ENCODE measurements at places on chromosomes 4 and X.

DNA sequence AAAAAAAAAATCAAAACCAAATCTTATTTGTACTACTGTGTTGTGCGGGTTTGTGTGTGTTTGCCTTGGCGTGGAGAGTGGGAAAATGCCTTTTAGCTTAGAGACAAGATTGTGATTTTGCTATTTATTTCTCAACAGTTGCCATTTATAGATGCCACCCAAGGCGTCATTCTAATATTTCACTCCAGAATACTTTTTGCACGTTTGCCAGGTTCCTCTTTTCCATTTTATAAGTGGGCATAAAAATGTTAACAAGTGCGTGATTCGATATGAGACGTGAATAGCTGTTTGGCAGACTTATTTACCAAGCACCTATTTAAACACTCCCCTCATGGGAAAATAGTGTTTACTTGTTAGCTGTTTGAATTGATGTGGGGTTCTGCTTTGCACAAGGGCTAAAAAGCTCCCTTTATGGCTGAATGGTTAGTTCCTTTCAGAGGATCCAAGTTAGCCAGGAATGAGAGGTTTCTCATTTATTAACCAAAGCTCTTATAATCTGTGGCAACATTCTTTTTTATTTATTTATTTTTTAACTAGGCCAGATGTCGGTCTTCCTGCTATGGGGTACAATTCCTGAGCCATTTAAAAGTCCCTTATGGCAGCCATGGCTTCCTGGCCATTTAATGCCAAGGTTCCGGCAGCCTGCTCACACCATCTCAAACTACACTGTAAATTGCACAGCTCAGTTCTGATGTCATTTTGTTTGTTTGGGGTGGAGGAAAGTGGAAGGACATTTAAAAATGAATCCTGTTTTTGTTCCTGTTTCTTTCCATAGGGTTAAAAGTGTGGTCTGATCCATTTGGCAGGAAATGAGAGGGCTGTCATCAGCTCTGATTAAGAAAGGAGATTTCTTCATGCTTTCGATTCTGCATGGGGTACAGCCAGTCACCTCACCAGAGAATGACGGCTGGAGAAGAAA lies 14.6 kb downstream of the SMIM20 start:
- no peak for DNase-seq

GRCh38 chrX:43474321-43474720 lies 181.8 kb upstream of the MAOA start:
- no peak for DNase-seq

GRCh38 chr4:172270397-172270796 lies 457.2 kb downstream of the GALNTL6 start:
- DNase-seq: peak; percentile 8

DNA sequence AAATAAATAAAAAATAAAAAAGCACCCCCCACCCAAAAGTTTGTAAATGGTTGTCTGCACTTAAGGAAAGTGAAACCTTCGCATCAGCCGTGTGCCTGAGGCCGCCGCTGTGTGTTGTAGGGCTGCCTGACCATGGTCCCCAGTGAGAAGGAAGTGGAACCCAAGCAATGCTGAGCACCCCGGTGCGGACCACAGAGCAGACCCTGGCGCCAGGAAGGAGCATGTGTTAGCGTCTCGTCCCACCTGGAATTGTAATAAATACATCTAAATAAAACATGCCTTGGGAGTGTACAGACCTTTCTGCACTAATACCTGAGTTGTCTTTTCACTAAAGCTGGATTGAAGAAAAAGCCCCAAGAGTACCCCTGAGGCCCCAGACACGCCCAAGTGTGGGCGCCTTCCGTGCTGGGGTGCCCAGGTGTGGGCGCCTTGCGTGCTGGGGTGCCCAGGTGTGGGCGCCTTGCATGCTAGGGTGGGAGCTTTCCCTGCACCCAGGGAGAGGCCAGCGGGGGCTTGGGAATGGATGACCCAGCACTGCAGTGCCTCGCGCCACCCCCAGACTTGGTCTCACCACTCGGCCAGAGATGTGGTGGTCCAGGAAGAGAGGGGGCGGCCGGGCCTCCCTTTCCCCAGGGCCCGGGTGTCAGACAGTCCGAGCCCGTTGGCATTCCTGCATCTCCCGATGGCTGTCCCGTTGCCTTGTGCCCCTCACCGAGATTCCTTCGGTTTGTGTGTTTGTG lies 33.7 kb downstream of the HTT-AS start:
- no peak for DNase-seq

GRCh38 chr4:36178484-36178883 lies 65.8 kb downstream of the ARAP2 start:
- DNase-seq: no peak

DNA sequence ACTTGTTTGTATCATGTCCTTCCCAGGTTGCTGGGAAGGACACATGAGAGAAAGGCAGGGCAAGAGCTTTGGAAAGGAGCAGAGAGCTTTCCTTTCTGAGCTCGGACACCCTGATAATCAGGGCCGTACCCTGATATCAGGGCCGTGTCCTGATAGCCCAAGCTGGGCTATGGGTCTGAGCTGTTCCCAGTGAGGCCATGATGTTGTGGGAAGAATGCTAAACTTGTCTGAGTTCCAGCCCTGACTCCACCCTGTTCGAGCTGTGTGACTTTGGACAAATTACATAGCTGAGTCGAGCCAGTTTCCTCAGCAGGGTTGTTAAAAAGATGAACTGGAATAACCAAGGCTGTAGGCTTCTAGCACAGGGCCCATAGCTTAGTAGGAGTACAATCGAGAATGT lies 3.3 kb upstream of the CXCR3 start:
- DNase-seq: no peak

DNA sequence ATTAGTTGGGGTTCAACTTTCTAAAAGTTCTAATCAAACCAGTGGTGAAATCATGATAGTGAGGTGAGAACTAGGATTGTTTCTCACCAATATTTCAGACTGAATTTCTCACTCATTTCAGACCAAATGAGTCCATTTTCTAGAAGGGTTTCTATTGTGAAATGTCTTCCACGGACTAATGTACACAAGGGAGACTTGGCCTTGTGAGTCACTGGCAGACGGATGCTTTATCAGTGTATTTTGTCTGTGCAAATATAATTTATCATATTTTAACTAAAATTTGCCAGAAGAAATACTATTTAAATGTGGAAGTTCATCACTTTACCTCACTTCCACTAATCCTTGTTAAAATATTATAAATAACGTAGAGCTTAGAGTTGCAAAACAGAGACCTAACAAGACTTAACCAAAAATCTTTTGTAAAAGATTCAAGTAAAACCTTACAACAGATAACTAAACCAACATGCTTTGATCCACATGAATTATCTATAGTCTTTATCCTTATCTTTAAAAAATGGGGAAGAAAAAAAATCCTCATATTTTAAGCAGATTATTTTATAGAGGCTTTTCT lies 506.0 kb upstream of the FAM241A start:
- peak; percentile 43 for DNase-seq

DNA sequence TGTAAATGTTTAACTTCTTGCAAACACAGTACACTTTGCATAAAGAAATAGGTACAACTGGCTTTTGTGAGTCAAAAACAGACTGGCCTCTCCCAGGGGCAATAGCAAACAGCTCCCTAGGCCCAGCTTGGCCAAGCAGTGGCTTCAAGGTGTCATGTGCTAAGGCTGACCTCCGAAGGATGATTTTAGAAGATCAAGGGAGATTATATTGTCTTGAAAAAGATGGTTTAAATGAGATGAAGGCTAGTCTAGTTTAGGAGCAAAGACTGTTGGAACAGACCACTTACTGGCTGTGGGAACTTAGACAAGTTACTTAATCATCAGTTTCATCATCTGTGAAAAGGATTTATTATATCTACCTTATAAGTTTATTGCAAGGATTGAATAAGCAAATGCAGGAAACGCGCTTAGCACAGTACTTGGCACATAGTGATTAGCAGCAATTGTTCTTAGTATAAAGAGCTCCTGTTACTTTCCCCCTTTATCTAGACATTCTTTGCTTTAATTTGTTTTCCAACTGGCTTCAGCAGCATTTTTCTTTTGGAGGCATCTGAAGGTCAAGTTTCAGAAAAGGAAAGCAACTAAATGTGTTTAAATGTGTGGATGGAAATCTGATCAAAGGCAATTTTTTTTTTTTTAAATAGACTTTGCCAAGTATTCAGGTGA lies 17.2 kb downstream of the ANXA3 start:
- no peak for DNase-seq

DNA sequence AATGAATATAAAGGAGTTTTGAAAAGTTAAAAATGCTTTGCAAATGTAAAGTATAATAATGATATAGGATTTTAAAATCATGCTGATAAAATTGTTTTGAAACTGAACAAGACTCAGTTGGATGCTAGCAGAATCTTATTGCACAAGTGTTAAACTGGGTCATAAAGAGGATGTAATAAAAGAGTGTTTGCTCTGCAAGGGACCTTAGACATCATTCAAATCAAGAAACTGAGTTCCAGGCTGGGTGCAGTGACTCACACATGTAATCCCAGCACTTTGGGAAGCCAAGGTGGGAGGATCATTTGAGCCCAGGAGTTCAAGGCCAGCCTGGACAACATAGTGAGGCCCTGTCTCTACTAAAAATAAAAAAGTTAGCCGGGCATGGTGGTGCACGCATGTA lies 27.5 kb upstream of the DUSP21 start:
- peak; percentile 10 for DNase-seq

- no peak for DNase-seq
Measured at GRCh38 chr4:7007142-7007907, 35.8 kb upstream of the TADA2B start.

DNA sequence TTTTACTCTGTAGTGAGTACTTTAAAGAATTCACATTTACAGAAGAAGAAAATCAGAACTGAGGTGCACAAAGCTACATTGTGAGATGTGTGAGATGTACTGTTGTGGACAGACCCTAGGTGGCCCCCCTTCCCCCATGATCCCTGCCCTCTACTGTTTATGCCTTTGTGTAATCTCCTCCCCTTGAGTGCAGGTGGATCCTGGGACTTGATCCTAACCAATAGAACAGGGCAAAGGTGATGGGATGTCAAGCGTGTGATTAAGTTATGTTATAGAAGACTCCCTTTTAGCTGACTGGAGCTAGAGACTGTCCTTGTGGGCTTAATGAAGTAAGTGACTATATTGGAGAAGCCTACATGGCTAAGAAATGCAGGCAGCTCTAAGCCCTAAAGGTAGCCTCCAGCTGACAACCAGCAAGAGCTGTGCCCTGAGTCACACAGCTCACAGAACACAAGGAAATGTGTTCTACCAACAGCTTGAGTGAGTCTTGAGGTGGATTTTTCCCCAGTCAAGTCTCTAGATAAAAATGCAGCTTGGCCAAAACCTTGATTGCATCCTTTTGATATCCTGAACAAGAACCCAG lies 225.2 kb upstream of the LEF1 start:
- DNase-seq: no peak

- DNase-seq: peak; percentile 90
Measured at GRCh38 chr4:152106113-152106763, 345.4 kb upstream of the GATB start.

- no peak for DNase-seq
Measured at GRCh38 chr4:18297684-18298083, 276.1 kb upstream of the LCORL start.

DNA sequence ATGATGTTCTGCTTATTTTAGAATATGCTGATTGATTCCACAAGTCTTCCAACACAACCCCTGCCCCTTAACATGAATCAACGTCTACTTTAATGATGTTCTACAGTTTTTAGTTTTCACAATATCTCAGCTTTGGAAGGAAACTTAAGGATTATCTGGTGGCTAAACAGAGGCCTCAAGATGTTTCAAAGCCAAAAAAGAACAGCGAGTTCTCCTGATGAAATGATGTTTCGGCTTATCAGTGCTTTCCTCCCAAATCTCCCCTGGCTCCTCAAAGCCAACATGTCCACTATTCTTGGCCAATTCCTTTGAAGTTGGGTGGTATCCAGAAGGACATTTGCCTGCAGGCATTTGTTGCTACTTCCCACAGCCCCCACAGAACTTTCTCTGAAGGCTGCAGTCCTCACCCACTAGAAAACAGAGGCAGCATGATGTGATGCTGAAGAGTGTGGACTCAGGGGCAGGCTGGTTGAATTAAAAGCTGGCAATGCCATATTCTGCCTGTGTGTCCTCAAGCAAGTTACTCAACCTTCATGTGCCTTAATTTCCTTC lies 87.3 kb downstream of the ADGRG4 start:
- no peak for DNase-seq

- DNase-seq: no peak
Measured at GRCh38 chr4:19126903-19127302, 1105.3 kb upstream of the LCORL start.

DNA sequence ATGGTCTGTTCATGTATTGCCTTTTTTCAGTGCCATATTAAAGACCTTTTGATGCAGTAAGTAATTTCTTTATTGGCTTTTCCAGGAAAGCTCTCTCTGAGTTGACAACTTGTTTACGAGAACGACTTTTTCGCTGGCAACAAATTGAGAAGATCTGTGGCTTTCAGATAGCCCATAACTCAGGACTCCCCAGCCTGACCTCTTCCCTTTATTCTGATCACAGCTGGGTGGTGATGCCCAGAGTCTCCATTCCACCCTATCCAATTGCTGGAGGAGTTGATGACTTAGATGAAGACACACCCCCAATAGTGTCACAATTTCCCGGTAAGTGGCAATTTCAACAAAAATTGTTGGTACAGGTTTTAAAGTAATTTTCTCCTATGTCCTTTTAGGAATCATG lies 148.0 kb downstream of the STIM2 start:
- DNase-seq: no peak

GRCh38 chr4:16663732-16664131 lies 234.7 kb downstream of the LDB2 start:
- DNase-seq: no peak

GRCh38 chr4:86670756-86671155 lies 76.6 kb downstream of the PTPN13 start:
- no peak for DNase-seq

DNA sequence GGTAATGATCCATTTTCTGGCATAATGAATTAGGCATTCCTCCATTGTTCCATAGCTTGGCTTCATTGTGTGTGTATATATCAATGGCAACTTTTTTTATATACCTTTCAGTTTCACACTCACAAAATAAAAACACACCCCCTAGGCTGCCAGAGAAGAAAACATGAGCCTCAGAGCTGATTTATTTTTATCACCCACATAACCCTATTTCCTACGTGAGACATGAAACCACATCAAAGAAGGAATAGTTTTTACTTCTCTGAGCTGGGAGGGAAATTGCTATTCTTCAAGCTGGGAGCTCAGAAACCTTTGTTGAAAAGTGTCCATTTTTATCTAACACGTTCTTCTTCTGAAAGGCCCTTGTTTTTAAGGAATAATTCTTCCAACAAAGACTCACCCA lies 126.7 kb upstream of the RAI2 start:
- DNase-seq: no peak

GRCh38 chr4:6470502-6471306 lies 1.7 kb downstream of the PPP2R2C start:
- DNase-seq: peak; percentile 49

DNA sequence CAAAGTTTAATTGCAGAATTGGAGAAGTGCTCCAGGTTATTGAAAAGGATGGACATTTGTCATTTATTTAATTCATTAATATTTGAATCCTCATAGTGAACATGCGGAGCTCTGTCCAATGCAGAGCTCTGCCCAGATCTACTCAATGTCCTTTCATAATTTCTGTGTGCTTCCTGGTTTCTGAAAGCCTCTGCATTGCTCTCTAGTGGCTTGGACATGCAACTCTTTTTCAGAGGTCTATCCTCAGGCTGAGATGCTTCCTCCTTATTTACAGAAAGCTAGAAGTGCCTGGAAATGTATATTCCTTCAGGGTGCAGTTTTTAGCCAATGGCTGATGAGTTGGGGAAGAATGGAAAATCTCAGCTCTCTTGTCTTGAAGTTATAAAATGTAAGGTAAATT lies 786.1 kb upstream of the AADAT start:
- peak; percentile 8 for DNase-seq
